ENCODE measurements at places on chromosomes 11 and 22.

DNA sequence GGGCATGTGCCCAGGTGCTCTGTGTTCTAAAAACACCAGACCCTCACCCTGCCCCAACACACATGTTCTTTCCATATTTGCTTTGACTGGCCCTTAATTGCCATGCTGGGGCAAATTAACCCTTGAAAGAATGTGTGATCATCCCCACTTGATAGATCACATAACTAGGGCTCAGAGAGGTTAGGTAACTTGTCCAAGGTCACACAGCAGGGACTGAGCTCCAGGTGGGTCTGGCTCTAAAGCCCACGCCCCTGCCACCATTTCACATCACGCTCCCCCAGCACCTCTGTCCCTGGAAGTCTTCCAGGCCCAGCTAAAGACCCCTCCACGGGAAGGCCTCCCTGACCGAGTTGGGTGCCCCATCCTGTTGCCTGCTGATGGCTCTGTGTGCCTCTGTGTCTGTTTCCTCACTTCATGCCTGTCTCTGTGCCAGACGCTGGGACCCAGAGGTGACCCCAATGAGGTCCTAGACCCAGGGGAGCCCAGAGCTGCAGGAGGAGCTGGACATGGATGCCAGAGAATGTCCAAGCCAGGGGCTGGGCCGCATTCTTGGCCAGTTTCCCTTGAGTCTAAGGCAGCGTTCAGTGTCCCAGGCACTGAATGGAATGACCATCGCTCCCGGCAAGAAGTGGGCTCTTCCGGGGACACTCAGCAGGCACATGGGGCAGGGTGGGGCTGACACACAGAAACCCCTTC, 79.7 kb downstream of the MYO7A start:
- no peak for DNase-seq

DNA sequence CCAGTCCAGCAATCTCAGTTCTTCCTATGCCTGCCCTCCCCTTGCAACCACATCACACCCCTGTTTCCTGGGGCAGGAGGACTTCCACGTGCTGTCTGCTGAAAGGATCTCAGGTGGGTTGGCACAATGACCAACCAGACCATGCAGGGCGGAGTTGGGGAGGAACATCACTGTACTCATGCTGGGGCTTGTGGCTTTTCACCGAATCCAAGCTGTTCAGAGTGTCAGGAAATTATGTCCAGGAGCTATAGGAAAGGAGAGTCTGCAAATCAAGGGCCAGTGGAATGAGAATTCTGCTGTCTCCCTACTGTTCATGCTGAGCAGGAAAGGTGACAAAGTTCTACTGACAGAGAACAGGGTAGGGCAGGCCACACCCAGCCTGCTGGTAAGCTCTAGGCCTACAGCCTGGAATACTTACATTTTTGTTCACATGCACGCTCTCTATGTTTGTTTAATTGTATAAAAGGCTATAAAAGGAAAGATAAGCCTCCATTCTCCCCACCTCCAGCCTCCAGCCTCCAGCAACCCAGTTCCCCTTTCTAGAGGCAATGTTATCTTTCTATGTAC, 1.7 kb upstream of the PLAAT2 start:
- no peak for DNase-seq

- DNase-seq, result no peak
Observed at GRCh38 chr11:60193687-60194433, 11.0 kb upstream of the MS4A6A start.

DNA sequence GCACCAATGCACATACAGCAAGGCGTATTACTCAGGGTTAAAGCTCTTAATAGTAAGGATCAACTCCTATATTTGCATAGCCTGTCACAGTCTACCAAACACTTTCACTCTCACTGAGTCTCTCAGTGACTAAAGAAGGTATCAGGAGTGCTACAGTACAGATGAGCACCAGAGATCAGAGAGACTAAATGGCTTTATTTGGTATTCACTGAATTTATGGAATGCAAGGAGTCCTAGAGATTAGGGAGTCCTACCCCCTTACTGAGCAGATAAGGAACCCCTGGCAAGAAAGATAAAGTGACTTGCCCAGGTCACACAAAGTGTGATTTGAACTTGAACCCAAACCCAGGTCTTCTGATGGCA, 396.4 kb upstream of the CCDC90B start:
- no peak for DNase-seq

- no peak for DNase-seq
Observed at GRCh38 chr22:44202261-44202789, 21.6 kb downstream of the PARVG start.

GRCh38 chr11:103406357-103406756, 297.1 kb downstream of the DYNC2H1 start:
- no peak for DNase-seq

All from heart left ventricle (tissue), 16 donors.